Stimulated activated CD8-positive, alpha-beta memory T cell treated with anti-CD3 and anti-CD28 coated beads, Interleukin-4, amount 100 ng/mL, for 48 hours (primary cell): ENCODE measurements at places on chromosomes 12 and 14.
A peak's percentile ranks its signal among the peaks of the same experiment; 100 is the strongest.

DNA sequence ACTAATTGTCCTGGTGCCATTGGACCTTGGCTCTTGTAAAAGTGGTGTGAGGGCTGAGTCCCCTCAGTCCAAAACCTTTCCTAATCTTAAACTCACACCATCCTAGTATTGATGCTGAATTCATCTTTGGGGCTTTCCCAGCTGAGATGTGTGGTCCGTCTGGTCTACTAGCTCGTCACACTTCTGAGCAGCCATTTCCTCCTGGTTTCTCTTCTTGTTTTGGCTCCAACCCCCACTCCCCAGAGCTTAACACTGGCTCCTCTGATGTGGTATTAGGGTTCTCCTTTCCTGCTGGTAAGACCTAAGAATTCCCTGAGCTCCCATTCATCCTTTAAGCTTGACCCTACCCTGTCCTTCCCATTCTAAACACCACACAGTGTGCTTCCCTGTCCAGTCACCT lies 900.6 kb downstream of the VRK1 start:
- peak; percentile 40 for DNase-seq

DNA sequence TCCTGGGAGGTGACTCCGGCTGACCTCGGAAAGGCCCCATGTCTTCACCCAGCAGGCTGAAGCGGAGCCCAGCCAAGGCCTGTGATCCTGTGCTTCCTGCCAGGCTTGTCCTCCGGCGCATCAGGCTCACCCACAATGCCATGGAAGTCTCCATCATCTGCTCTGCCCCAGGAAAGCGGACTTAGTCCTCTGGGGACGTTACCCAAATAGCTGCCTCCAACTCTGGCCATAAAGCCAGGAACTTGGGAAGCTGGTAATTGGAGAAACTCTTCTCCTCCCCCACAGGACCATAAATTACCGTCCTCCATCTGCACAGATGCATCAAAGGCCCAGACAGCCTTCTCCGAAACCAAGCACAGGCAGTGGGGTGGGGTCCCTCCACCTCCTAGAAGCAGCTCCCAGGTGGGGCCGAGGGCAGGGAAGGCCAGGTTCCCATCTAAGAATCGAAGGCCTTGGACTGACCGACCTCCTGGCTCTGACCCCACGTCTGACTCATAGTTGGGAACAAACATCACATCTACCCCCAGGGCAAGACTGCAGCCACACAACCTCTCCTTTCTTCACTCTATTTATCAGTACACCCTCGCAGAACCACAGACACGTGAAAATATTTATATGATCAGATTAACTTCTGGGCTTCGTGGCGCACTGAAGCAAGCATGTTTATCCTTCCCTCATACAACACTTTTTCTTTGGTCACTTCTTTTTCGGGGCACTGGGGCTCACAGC lies 56.4 kb downstream of the PITPNM2 start:
- DNase-seq, result no peak

GRCh38 chr14:53767566-53767965 lies 189.1 kb downstream of the BMP4 start:
- no peak for DNase-seq

DNA sequence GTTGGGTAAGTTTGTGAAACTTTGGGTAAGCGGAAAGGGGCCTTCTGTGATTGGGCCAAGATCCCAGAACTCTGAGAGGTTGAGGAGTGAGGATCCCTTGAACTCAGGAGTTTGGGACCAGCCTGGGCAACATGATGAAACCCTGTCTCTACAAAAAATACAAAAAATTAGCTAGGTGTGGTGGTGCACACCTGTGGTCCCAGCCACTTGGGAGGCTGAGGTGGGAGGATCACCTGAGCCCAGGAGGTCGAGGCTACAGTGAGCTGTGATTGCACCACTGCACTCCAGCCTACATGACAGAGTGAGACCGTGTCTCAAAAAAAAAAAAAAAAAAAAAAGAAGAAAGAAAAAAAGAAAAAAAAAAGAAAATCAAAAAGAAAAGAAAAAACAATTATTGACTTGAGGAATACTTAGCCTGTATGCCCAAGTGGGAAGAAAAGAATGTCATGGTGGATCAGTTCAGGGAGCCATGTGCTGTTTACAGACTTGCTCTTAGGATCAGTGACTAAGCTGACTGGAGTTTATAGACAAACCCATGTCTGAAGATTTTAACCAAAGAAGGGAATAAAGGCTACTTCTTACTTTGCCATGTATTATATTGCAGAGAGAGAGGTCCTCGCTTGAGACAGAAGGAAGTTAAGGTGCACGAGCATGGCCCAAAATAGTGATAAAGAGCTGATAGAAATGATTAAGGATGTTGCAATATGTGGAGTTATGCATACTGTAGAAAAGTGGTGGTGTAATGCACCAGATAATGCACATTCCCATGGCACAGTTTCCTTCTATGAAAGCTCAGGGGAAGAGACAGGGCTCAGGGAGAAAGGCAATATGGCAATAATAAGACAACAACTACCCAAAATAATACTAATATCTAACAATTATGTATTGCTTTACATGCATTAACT lies 881 bp downstream of the HSD17B6 start:
- no peak for DNase-seq

DNA sequence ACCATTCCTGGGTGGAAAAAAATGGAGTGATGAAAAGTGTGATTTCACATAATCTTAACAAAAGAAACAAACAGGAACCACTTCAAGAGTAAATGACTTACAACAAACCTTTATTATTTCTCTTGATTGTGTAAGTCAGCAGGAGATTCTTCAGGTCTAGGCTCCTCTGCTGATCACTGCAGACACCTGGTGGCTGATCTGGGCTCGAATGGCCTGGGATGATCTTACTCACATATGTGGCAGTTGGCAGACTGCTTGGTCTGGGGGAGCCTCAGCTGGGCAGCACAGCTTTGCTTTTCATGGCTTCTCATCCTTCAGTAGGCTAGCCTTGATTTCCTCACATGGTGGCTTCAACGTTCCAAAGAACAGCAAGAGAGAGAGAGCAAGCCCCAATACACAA lies 215.4 kb upstream of the PRICKLE1 start:
- DNase-seq, result no peak

GRCh38 chr12:75480469-75480949 lies at the start of gene GLIPR1:
Gene GLIPR1 (plus strand): TSS chr12:75480755. CDS start chr12:75480881, 126 bp downstream.
- DNase-seq, result peak; percentile 81
